ENCODE measurements at places on chromosomes 2 and 18.
A peak's percentile ranks its signal among the peaks of the same experiment; 100 is the strongest.

DNA sequence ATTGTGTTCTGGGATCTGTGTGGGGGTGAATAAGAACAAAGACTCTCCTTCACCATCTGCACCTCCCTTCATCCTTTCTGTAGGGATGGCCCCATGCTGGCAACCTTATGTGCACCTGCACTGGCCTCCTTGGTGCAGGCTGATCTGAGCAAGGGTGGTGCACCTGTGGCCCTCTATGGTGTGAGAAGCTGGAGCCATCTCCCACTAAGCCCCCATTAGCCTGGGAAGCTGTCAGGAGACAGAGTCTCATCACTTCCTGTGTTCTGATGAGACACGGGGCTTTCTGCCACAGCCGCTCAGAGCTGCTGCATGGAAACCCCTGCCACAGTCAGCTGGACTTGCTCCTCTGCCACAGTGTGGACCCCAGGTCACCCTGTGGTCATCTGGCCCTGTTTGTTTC is 565.3 kb upstream of the SALL3 start:
- H3K4me3 ChIP-seq: no peak overlapping the region
- H3K4me1 ChIP-seq: no peaks in the 10 kb centered on the region
- H3K27me3 ChIP-seq: peaks cover 73% of the 10 kb centered on the region
- no peaks in the 10 kb centered on the region for H3K36me3 ChIP-seq
- no peak for DNase-seq

DNA sequence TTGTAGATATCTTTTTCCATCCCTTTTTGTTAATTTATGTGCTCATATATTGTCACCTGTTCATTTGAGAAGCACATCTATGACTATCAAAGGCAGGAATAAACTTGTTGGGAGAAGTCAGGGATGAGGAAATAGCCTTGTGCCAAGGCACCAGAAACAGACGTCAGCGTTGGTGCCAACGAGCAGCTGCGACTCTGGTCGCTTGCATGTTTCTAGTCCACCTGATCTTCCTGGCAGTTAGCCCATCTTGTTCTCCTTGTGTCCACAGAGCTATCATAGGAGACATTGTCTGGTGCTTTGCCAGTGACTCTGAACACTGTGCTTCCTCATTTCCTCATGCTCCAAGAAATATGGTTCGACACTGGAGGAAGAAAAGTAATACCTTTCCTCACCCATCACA is 374.4 kb downstream of the PTPRM start:
- H3K4me1 ChIP-seq: peaks cover 14% of the 10 kb centered on the region
- H3K27me3 ChIP-seq: no peaks in the 10 kb centered on the region
- DNase-seq: no peak
- no peaks in the 10 kb centered on the region for H3K36me3 ChIP-seq
- no peak overlapping the region for H3K27ac ChIP-seq

- no peak overlapping the region for H3K4me3 ChIP-seq
- no peak overlapping the region for H3K27ac ChIP-seq
- no peaks in the 10 kb centered on the region for H3K36me3 ChIP-seq
- no peak for DNase-seq
- H3K27me3 ChIP-seq: no peaks in the 10 kb centered on the region
Measured at GRCh38 chr2:17104454-17104853, 413.8 kb downstream of the RAD51AP2 start.

GRCh38 chr2:163182764-163183354 is 344.3 kb upstream of the KCNH7 start:
- no peaks in the 10 kb centered on the region for H3K27me3 ChIP-seq
- H3K4me3 ChIP-seq: no peak overlapping the region
- no peaks in the 10 kb centered on the region for H3K36me3 ChIP-seq
- no peak overlapping the region for H3K27ac ChIP-seq
- H3K4me1 ChIP-seq: no peaks in the 10 kb centered on the region

- H3K27me3 ChIP-seq: no peaks in the 10 kb centered on the region
- no peak overlapping the region for H3K4me3 ChIP-seq
- peaks cover 14% of the 10 kb centered on the region for H3K4me1 ChIP-seq
- DNase-seq: no peak
- no peaks in the 10 kb centered on the region for H3K36me3 ChIP-seq
Measured at GRCh38 chr2:75466708-75467311, 93.9 kb downstream of the EVA1A start.

GRCh38 chr18:7369006-7369405 is 138.1 kb downstream of the LRRC30 start:
- DNase-seq: no peak
- no peak overlapping the region for H3K4me3 ChIP-seq

- H3K4me1 ChIP-seq: no peaks in the 10 kb centered on the region
- H3K27me3 ChIP-seq: peaks cover 71% of the 10 kb centered on the region
- no peaks in the 10 kb centered on the region for H3K36me3 ChIP-seq
- H3K4me3 ChIP-seq: no peak overlapping the region
- H3K27ac ChIP-seq: no peak overlapping the region
- DNase-seq: no peak
Measured at GRCh38 chr2:241820625-241821384, 11.8 kb downstream of the NEU4 start.

DNA sequence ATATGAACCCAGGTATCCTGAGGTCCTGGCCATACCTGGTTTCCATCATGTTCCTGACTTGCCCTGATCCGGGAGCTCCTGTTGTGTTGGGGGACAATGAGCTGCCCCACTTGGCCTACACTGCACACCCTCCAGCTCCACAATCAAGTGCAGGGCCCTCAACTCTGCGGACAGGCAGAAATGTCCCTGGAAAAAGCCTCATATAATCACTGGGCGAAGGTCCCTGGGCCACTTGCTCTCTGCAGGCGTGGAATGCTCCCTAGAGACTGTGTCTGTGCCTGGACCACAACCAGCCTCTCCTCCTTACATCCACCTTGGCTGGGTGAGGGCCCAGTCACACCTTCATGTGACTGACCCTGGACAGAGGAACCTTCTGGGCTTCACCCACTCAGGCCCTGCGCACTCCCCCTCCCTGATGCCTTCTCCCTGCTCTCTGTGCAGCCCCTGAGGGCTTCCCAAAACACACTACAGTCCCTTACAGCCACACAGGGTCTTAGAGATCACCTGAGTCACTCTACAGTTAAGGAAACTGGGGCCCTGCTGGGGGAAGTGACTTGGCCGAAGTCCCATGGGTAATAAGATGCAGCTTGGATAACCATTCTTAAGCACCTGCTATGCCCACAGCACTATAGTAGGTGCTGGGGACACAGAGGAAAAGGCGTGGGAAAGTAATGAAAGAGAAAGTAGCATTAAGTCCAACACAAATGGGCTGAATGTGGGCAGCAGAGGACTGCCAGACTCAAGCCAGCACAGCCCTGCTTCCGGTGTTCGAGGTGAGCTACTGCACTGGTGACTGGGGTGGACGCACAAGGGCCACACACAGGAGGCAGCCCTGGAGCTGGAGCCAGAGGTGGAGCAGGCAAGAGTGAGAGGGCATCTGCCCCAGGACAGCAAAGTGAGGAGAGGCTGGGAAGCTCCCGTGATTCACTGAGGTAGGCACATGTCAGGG is 9.8 kb downstream of the BOLA3 start:
- no peaks in the 10 kb centered on the region for H3K27me3 ChIP-seq
- H3K27ac ChIP-seq: no peak overlapping the region
- H3K36me3 ChIP-seq: no peaks in the 10 kb centered on the region
- H3K4me1 ChIP-seq: no peaks in the 10 kb centered on the region
- no peak for DNase-seq
- no peak overlapping the region for H3K4me3 ChIP-seq

- H3K4me1 ChIP-seq: no peaks in the 10 kb centered on the region
- H3K4me3 ChIP-seq: no peak overlapping the region
- peaks cover 53% of the 10 kb centered on the region for H3K27me3 ChIP-seq
- no peaks in the 10 kb centered on the region for H3K36me3 ChIP-seq
- no peak overlapping the region for H3K27ac ChIP-seq
Measured at GRCh38 chr2:121037480-121037879, 247.5 kb downstream of the TFCP2L1 start.

- no peak overlapping the region for H3K4me3 ChIP-seq
- no peaks in the 10 kb centered on the region for H3K4me1 ChIP-seq
- H3K36me3 ChIP-seq: no peaks in the 10 kb centered on the region
- no peak for DNase-seq
Measured at GRCh38 chr2:18788592-18788991, 199.2 kb upstream of the NT5C1B start.

- no peak for DNase-seq
- no peak overlapping the region for H3K27ac ChIP-seq
Measured at GRCh38 chr2:151040039-151040438, 221.6 kb downstream of the RBM43 start.

DNA sequence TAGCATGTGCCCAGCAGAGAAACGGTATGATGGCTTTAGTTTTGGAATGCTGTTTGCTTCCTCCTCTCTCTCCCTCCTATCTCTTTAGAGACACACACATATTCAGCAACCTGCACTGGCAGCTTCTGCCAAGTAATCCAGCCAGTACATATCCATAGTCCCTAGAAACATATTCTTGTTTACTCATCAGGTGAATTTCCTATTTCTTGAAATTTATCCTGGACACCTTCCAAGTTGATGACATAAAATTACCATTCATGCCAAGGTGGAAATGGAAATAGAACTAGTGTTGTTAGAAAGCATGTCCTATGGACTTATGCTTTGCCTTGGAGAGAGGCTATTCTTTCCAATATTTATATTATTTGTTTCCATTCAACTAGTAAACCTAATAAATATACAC is 50.9 kb upstream of the RGPD4 start:
- no peak overlapping the region for H3K4me3 ChIP-seq
- no peaks in the 10 kb centered on the region for H3K4me1 ChIP-seq
- H3K36me3 ChIP-seq: no peaks in the 10 kb centered on the region
- peaks cover 11% of the 10 kb centered on the region for H3K27me3 ChIP-seq

- H3K27me3 ChIP-seq: no peaks in the 10 kb centered on the region
- H3K4me1 ChIP-seq: peaks cover 11% of the 10 kb centered on the region
- DNase-seq: no peak
- no peak overlapping the region for H3K4me3 ChIP-seq
Measured at GRCh38 chr2:225025917-225026571, 16.2 kb downstream of the DOCK10 start.

GRCh38 chr2:133654949-133655348 is 86.7 kb upstream of the NCKAP5 start:
- H3K4me1 ChIP-seq: no peaks in the 10 kb centered on the region
- H3K4me3 ChIP-seq: no peak overlapping the region
- no peak overlapping the region for H3K27ac ChIP-seq
- H3K36me3 ChIP-seq: no peaks in the 10 kb centered on the region
- DNase-seq: no peak

GRCh38 chr2:72057308-72057707 is 90.4 kb downstream of the CYP26B1 start:
- no peaks in the 10 kb centered on the region for H3K4me1 ChIP-seq
- no peak for DNase-seq
- H3K4me3 ChIP-seq: no peak overlapping the region
- no peaks in the 10 kb centered on the region for H3K27me3 ChIP-seq

GRCh38 chr2:233360771-233361176 is 6.5 kb downstream of the DGKD start:
- H3K27me3 ChIP-seq: no peaks in the 10 kb centered on the region
- peaks cover 26% of the 10 kb centered on the region for H3K4me1 ChIP-seq
- peaks cover 33% of the 10 kb centered on the region for H3K36me3 ChIP-seq

- no peaks in the 10 kb centered on the region for H3K4me1 ChIP-seq
- H3K36me3 ChIP-seq: no peaks in the 10 kb centered on the region
- no peak overlapping the region for H3K27ac ChIP-seq
- no peak overlapping the region for H3K4me3 ChIP-seq
- H3K27me3 ChIP-seq: no peaks in the 10 kb centered on the region
Measured at GRCh38 chr2:142585785-142586184, 291.7 kb upstream of the KYNU start.

GRCh38 chr2:101766871-101767739 is 69.6 kb downstream of the MAP4K4 start:
- no peaks in the 10 kb centered on the region for H3K27me3 ChIP-seq
- peak; percentile 60 for DNase-seq
- H3K27ac ChIP-seq: peak overlapping the region; percentile 73
- peaks cover 5% of the 10 kb centered on the region for H3K36me3 ChIP-seq
- peaks cover 73% of the 10 kb centered on the region for H3K4me1 ChIP-seq
